ENCODE measurements at places on chromosomes 6 and 20.

GRCh38 chr6:47859175-47859574, 77.3 kb downstream of the OPN5 start:
- no peak for DNase-seq

- no peak for DNase-seq
Observed at GRCh38 chr6:29019629-29020028, 14.5 kb upstream of the ZNF311 start.

GRCh38 chr20:58267389-58268215, 39.1 kb upstream of the ANKRD60 start:
- DNase-seq, result no peak

DNA sequence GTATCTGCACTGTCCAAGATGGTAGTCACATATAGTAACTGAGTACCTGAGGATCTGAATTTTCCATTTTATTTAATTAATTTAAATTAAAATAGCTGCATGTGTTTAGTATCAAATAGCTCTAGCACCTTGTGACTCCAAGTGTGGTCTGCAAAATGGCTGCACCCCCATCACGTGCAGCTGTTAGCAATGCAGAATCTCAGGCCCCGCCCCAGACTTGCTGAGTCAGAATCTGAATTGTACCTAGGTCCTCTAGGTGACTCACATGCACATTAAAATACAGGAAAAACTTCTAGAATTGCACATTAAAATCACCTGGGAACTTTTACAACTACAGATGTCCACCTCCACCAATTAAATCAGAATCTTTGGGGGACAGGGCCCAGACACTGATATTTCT, 19.2 kb upstream of the FAM83C start:
- no peak for DNase-seq

DNA sequence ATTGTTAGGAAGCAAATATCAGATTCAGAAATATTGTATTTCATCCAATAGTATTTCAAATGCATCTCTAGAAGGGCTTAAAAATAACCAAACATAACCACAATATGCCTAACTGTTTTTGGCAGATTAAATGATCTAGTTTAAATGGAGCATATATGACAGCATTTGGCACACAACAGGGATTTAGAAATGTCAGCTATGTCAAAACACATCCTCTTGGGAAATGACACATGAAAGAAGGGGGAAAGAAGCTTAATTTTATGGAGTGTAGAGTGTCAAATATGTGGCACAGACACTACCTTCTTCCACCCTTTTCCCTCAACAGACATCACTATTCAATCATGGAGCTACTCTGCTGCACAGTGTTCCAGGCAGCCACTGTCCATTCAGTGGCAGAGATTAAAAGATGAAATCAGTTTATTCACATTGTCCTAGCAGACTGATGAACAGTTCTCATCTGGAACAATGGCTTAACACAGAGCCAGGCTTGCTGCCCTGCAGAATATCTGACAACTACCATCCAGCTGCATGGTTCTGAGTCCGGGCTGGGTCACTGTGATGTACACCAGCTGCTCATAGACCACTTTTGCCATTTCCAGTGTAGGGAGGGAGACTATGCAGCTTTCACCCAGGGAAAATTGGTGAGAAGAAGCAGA, 349.8 kb downstream of the DHX35 start:
- no peak for DNase-seq

GRCh38 chr6:100346828-100347227, 117.9 kb downstream of the SIM1 start:
- no peak for DNase-seq

- no peak for DNase-seq
Observed at GRCh38 chr6:162119341-162119740, 608.2 kb downstream of the PRKN start.

- no peak for DNase-seq
Observed at GRCh38 chr6:125913864-125914351, 42.7 kb upstream of the HINT3 start.

DNA sequence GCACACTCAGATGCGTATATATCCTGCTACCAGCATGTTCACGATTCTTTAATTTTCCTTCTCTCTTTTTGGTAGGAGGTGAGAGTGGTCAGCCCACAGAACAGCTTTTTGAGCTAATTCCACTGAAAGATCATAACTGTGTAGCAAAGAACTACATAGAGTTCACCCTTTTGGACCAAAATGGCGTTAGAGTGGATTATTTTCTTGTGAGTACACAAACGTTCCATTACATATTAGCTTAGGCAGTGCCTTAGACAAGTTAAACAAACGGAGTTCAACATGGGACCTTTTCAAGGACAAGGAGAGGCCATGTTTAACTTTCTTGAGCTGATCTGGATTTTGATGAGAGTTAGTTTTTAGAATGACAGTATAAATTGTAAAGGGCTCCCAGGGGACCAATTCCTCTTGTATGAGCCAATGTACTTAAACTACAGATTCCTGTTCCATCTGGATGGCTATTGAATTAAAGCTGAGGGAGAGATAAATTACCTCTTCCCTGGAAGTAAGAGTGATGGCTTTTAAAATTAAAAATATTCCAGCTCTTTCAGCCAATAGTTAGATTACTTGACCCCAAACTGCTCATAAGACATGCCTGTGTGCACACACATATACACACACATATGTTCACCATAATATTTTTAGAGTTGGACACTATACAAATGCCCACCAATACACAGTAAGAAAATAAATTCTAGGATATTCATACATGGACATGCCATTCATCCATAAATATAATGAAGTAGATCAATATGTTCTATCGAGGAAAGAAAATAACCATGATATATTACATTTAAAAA, 25.6 kb upstream of the ARMH2 start:
- DNase-seq, result no peak

All from NCI-H187 (cell line).